ENCODE measurements at places on chromosomes 3 and 15.

DNA sequence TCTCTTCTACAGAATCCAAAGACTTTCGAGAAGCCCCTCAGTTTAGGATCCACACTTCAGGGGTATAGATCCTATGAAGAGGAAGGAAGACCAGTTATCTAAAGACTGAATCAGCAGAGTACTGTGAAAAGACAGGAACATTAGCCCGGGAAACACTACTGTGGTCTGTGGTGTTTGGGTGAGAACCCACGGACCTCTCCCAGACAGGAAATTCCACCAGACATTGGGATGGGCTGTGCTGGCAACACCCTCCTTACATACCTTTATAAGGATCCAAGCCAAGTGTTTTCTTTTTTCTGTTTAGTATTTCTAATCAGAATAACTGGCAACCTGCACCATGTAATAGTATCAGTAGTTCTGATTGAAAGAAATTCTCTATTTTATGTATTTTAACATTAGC, 14.1 kb downstream of the TMEM207 start:
- no peak for DNase-seq

- no peak for DNase-seq
Observed at GRCh38 chr3:40718209-40718608, 193.4 kb downstream of the ZNF621 start.

GRCh38 chr3:116048991-116049390, 396.3 kb downstream of the LSAMP start:
- no peak for DNase-seq

DNA sequence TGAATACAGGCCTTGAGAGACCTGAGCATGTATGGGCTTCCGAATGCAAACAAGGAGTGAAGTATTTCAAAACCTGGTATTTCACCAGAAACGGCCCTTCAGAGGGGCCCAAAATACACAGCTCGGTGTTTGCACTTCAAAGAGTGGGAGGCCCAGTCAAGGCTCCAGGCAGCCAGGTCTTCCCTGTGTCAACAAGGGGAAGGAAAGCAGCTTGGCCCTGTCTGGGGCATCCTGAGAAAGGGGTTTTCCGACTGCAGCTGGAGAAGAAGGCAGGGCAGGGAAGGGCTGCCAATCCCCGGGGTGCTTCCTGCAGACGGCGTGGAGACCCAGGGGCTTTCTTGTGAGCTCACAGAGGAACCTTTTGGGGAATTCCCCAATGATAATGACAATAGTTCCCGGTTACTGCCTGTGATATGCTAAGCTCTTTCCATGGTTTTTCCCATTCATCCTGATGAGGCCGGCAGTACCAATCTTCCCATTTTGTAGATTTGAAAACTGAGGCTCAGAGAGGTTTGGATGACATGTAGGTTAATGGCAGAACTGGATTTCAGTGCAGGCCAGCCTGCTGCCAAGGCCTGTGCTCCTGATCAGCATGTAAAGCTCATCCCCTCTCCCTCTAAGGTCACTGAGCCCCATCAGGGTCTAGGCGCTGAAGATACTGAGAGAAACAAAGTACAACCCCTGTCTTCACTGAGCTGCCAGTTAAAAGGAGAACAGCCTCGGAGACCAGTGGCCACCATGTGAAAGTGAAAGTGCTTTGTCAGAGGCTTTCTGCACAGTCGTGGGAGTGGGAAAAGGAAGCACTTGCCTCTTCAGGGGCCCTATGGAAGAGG, 43.0 kb upstream of the TLE3 start:
- DNase-seq, result no peak

- DNase-seq, result no peak
Observed at GRCh38 chr3:10929978-10930665, 62.4 kb upstream of the SLC6A1 start.

DNA sequence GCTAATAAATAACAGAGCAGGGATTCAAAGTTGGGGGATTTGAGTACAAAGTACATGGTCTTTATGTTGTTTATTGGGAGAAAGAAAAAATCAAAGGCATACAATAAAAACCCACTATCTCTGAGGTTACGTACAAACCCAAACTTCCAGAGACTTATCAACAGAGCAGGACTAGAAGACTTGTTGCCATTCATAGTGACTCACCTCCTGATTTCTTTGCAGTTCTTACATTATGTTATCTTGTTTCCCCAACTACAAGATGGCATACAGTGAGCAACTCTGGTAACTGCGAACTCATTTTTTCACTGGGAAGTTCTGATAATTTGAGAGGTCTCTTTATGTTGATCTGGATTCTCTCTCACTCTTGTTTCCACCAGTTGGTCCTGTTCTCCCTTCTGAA, 80.6 kb upstream of the ETV5 start:
- DNase-seq, result no peak

- DNase-seq, result no peak
Observed at GRCh38 chr15:81723113-81723651, 322.6 kb downstream of the MEX3B start.

DNA sequence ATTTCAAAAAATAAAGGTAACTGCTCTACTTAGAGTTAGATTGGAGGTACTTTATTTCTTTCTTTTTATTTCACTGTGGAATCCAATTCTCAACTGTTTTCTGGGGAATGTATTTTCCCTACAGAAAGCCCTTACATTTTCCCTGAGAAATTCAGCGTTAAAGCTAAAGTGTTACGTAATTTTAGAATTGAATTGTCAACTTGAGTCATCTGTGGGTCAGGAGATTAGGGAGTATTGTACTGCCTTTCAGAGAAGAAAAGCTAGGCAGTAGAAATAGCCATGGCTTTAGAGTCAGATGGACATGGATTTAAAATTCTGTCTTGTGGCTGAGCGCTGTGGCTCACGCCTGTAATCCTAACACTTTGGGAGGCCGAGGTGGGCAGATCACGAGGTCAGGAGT, 728.6 kb downstream of the ROBO1 start:
- DNase-seq, result no peak

- DNase-seq, result no peak
Observed at GRCh38 chr3:14431917-14432834, 29.8 kb downstream of the SLC6A6 start.

- DNase-seq, result no peak
Observed at GRCh38 chr15:64141798-64142512, 9.6 kb upstream of the SNX22 start.

GRCh38 chr3:102360183-102360860, 74.5 kb upstream of the ZPLD1 start:
- DNase-seq, result no peak

DNA sequence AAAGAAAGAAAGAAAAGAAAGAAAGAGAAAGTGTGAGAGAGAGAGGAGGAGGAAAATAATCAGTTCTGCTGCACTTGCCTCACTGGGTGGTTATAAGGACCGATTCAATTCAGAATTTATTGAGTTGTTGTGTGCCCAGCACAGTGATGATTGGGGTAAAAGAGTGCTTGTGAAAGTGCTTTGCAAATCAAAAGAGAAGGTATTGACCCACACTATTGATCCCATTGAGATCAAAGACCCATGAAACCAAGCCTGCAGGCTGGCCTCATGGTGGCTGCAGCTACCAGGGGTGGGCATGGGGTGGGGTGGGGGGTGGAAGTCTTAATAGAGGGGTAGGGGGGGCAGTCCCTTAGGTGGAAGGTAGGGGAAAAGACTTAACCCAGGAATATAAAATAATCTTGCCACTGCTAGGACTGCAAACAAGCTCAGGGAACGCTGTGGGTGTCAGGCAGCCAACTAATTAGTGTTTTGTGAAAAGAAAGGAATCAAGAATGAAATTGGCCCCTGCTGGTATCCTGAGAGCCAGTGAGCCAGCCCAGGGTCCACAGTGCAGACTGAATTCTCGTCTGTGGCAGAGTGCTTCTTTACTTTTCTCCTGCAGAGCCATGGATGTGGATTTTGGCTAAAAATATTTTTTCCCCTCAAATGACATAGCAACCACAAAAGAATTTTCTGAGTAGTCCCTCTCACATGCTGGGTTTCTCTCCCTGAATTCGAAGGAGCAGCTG, 34.2 kb downstream of the CLEC3B start:
- DNase-seq, result no peak

- DNase-seq, result no peak
Observed at GRCh38 chr15:35481992-35482391, 64.0 kb downstream of the DPH6 start.

- no peak for DNase-seq
Observed at GRCh38 chr15:90570643-90571042, 40.9 kb downstream of the CRTC3 start.

DNA sequence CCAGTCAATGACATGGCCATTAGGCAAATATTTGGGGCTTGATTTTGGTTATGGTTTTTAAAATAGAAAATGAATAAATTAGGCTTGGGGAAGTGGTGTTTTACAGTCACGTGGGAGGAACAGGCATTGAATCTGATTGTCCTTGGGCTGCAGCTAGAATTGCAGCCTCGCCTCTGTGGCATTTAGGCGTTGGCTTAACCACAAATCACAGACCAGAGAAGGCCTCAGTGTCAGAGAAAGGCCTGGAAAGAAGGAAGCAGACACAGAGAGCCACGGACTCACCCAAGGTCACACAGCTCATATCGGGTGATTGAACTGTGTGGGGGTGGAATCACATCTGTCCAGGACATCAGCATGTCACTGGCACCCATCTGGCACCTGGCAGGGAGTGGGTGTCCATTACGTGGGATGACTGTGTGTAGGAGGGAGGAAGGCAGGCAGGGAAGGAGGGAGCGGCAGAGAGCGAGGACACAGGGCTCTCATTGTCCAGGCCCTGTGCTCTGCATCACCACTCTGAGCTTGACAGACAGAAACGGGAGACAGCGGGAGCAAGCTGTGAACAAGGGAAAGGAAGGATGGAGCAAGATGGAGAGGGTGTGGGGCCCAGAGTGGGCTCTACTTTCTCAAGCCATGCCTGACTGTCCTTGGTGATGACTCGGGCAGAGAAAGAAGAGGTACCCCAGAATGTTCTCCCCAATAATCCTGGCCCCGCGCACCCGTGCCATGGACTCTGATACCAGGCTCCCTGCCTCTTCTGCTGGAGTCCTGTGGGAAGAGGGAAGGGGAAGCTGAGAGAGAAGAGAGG, 186.4 kb downstream of the FAM43A start:
- no peak for DNase-seq

- DNase-seq, result no peak
Observed at GRCh38 chr3:139251529-139251928, 92.3 kb upstream of the MRPS22 start.

GRCh38 chr3:170044795-170045244, 7.0 kb downstream of the GPR160 start:
- no peak for DNase-seq

GRCh38 chr3:156527060-156527459, 27.9 kb downstream of the SSR3 start:
- no peak for DNase-seq

GRCh38 chr15:88653200-88654064, 14.6 kb downstream of the ISG20 start:
- DNase-seq, result no peak

DNA sequence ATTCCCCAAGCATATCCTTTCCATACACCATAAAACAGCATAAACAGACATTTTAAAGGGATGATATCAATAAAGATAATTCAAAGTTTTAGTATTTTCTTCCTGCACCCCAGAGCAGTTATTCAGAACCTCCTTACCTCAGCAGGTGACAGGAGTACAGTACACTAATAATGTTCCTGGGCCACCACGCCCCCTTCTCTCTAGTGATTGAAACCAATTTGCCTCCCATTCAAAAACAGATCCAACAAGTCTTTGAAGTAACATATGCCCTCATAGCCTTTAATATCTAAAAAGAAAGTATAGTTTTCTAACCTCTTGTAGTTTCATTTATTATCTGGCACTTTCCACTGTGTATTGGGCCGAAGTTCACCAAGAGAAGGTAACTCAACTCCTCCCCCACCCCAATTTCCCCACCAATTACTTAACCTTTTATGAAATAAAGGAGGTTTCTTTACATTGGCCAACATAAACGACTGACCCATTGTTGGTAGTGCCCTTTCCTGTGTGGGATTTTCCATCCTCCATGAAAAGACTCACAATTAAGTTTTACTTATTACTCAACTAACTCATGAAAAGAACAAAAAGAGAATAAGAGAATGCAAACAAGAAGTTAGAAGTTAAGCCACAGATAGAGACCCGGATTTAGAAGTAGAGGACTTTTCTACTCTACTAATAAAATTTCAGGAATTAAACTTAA, 5.0 kb upstream of the ATP8B4 start:
- DNase-seq, result no peak

- DNase-seq, result no peak
Observed at GRCh38 chr3:157127831-157128767, 31.8 kb downstream of the CCNL1 start.

GRCh38 chr3:124125315-124125714, 133.4 kb upstream of the ROPN1 start:
- no peak for DNase-seq

DNA sequence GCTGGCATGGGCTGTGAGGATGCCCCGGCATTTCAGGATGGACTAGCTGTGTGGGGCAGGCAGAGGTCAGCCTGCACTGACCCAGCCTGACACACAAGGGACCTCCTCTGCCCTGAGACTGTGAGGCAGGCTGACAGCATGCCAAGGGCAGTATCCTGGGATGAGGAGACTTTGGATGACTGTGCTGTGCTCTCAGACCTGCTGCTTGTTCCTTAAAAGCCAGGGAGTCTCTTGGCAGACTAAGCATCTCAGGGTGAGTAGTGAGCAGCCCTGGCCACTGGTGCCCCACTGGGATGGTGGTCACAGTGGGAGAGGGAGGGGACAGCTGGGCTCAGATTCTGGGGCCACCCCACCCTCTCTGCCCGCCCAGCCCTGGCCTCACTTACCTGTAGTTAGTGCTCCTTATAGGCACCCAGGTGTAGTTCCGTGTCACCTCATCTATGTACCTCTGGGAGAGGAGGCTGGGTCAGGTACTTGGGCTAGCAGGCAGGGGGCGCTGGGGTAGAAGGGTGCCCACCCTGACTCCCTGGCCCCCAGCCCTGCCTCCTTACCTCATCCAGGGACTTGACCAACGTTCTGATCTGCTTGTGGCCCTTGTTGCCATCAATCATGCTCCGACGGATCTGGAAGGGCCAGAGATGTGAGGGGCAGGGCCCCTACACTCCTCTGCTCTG, 16.1 kb upstream of the TMEM115 start:
- no peak for DNase-seq

DNA sequence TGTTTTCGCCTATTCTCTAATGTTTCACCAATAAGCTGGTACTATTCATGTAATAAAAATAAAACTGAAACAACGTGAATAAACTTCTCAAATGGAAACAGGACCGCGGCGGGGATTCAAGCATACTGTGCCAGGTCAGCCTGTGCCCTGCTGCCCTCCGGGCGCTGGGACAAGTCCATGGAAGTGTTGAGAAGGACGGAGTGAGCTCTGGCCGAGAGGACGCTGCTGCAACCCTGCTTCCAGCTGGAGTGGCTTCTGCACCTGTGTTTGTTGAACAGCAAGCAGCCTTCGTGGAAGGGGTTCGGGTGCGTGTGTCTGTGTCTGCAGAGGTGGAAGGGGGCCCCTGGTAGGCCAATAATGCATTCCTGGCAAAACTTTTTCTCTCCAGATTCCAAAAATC, 50.0 kb upstream of the PCSK6 start:
- DNase-seq, result no peak

- DNase-seq, result no peak
Observed at GRCh38 chr3:191792580-191792979, 331.6 kb downstream of the PYDC2 start.

GRCh38 chr3:132242790-132243189, 74.4 kb upstream of the ACP3 start:
- no peak for DNase-seq

- no peak for DNase-seq
Observed at GRCh38 chr15:73632670-73633058, 525 bp downstream of the NPTN start.

- no peak for DNase-seq
Observed at GRCh38 chr3:58683466-58683865, 16.9 kb upstream of the FAM3D start.
